Activated T-cell treated with anti-CD3 and anti-CD28 coated beads, Interleukin-2, amount 50 U/mL, for 72 hours (primary cell): ENCODE measurements at places on chromosomes 13 and 19. TPM values are rescaled to one million over a fixed set of nuclear protein-coding genes. Genes with fewer than 3 reads are reported as not detected.

The HIF3A gene
- not detected for total RNA-seq

The OR7A5 gene
- total RNA-seq = not detected

The KMT5C gene
- 29.2 TPM for total RNA-seq

The SIGLEC11 gene
- not detected for total RNA-seq

DNA sequence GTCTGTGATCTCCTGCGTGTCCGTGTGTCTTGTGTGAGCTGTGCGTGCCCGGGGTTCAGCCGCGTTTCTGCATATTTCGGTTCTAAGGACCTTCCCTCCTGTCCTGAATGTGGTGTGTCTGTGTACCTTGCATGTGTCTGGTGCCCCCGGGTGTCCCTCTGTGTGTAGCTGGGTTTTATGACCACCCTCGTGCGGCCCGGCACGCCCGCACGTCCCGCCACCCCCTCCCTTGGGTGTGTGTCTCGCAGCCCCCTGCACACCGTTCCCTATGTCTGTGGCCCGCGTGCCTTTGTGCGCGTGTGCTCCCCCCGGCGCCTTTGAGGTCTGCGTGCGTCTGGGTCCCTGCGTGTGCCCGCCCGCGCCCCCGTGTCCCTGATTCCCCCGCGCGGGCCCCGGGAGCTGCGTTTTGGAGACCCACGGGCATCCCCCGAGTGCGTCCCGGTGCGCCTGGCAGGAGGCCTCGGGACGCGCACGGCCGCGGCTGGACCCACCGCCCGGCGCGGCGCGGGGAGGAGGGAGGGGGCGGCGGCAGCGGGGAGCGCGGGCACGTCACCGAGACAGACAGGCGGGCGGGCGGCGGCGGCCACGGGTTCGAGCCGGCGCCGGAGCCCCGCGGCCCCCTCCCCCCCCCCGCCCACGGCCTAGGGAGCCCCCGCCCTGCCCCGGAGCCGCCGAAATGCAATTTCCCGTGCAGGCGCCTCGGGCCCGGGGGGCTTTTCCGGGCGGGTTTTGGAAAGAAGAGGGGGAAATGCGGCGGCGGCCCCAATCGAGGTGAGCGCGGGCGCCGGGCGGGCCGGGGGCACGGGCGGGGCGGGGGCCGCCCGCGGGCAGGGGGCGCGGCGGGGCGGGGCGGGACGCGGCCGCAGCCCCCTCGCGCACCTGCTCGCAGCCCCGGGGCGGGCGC lies 12.0 kb upstream of the NANOS3 start:
- DNase-seq = no peak

The RNF6 gene
- 47.0 TPM for total RNA-seq

The CYP4F2 gene
- 0.19 TPM for total RNA-seq

The INSR gene
- 8.7 TPM for total RNA-seq
